ENCODE measurements at places on chromosomes 3 and 15. TPM values are rescaled to one million over a fixed set of nuclear protein-coding genes. Genes with fewer than 3 reads are reported as not detected.

Gene HTR3D
- total RNA-seq, result not detected

Gene GTF2A2
- 26.3 TPM for total RNA-seq

Gene GOLGA8S
- 0.25 TPM for total RNA-seq

Gene EID1
- total RNA-seq, result 201 TPM

Gene C3orf85
- not detected for total RNA-seq

Gene QARS1
- total RNA-seq, result 172 TPM

Gene GP5
- not detected for total RNA-seq

Gene SSUH2
- total RNA-seq, result not detected

Data from omental fat pad (tissue), 4 donors.